ENCODE measurements at places on chromosomes 4 and X. TPM values are rescaled to one million over a fixed set of nuclear protein-coding genes. Genes with fewer than 3 reads are reported as not detected.

DNA sequence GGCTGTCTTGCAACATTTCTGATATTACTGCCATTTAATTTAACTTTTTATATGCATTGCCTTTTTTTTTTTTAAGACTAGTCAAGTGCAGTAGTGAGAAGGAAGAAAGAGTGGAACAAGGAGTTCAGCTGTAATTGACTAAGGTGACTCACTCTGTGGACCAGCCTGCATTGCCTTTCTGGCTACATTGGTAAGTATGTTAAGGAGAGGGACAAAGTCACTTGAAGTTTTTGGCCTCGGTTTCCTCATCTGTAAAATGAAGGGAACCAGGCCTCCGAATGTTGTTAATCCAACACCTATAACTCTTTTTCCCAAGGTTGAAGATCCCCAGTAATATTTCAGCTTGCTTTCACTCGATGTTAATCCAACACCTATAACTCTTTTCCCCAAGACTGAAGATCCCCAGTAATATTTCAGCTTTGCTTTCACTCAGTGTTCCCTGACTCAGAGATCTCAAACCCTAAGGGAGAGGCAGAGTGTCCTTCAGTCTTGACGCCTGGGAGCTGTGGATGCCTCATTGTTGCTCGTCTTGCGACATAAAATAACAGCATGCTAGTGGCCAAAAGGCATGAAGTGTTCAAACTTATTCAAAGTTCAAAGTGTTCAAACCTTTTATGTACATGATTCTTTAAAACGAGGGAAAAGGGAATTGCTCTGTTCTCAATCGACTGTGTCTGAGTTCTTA is 102.0 kb downstream of the SORBS2 start:
- H3K36me3 ChIP-seq: no peaks in the 10 kb centered on the region
- peaks cover 2% of the 10 kb centered on the region for H3K4me1 ChIP-seq
- H3K4me3 ChIP-seq: no peak overlapping the region
- no peaks in the 10 kb centered on the region for H3K27me3 ChIP-seq

GRCh38 chrX:130111220-130112154 is 1.2 kb upstream of the ELF4 start:
- no peak for DNase-seq
- no peaks in the 10 kb centered on the region for H3K4me1 ChIP-seq
- H3K4me3 ChIP-seq: no peak overlapping the region
- no peaks in the 10 kb centered on the region for H3K36me3 ChIP-seq

- no peak overlapping the region for H3K27ac ChIP-seq
- no peak overlapping the region for H3K4me3 ChIP-seq
- H3K36me3 ChIP-seq: peaks cover 8% of the 10 kb centered on the region
- no peaks in the 10 kb centered on the region for H3K4me1 ChIP-seq
- no peak for DNase-seq
- H3K27me3 ChIP-seq: no peaks in the 10 kb centered on the region
Measured at GRCh38 chr4:55438314-55438713, 42.6 kb downstream of the TMEM165 start.

GRCh38 chr4:104465619-104466018 is 29.1 kb downstream of the CXXC4 start:
- H3K27me3 ChIP-seq: no peaks in the 10 kb centered on the region
- no peaks in the 10 kb centered on the region for H3K4me1 ChIP-seq
- H3K27ac ChIP-seq: no peak overlapping the region
- peak; percentile 5 for DNase-seq

The TRAM1L1 gene
- 5.0 TPM for total RNA-seq
